ENCODE measurements at places on chromosomes 7 and 10. TPM values are rescaled to one million over a fixed set of nuclear protein-coding genes. Genes with fewer than 3 reads are reported as not detected.

IRF5 gene
- total RNA-seq = 3.8 TPM

MYOF gene
- 22.8 TPM for total RNA-seq

DLG5 gene
- 1.6 TPM for total RNA-seq

CRHR2 gene
- total RNA-seq = not detected

MMD2 gene
- not detected for total RNA-seq

PCDH15 gene
- not detected for total RNA-seq

Measured in activated naive CD8-positive, alpha-beta T cell treated with anti-CD3 and anti-CD28 coated beads for 36 hours (primary cell).